Stimulated activated CD4-positive, alpha-beta T cell treated with anti-CD3 and anti-CD28 coated beads, Interleukin-15, amount 100 ng/mL, for 48 hours (primary cell): ENCODE measurements at places on chromosomes 5 and 9.

- DNase-seq: no peak
Observed at GRCh38 chr9:114249424-114250234, 73.3 kb upstream of the ORM1 start.

DNA sequence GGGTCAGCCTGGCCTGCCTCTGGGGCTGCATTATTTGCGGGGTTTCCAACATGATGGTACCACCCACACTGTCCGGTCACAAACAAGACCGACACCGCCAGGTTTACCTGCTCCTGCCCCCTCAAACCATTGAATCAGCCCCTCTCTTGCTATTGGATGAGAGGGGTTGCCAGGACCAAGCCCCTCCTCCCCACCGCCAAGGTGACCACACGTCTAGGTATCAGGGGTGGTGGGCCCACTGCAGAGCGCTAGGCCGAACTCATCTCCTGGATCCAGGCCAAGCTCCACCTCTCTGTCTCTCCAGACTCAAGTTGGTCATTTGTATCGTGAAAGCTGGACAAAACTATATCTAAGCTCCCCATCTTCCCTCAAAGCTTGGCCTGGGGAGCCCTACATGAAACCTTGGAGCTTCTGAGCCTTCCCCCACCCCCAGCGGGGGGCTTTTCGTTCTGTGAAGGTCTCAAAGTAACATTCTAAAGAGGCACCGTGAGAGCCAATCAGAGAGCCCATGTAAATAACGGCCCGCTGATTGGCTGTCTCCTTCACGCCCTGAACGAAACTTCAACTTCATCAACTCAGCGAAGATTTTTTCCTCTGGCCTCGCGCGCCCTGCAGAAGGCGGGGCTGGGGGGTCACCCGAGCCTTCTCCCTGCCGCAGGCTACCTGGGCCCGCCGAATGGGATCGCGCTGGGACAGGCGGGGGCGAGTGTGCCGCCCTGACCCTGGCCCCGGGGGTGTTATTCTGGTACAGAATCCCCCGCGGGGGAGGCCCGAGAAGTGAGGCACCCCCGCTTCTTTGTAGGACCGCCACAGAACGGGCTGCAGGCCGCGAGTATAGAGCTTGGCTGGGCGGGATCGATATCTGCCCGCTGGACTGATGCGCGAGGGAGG, 49.6 kb upstream of the PSD2 start:
- no peak for DNase-seq

DNA sequence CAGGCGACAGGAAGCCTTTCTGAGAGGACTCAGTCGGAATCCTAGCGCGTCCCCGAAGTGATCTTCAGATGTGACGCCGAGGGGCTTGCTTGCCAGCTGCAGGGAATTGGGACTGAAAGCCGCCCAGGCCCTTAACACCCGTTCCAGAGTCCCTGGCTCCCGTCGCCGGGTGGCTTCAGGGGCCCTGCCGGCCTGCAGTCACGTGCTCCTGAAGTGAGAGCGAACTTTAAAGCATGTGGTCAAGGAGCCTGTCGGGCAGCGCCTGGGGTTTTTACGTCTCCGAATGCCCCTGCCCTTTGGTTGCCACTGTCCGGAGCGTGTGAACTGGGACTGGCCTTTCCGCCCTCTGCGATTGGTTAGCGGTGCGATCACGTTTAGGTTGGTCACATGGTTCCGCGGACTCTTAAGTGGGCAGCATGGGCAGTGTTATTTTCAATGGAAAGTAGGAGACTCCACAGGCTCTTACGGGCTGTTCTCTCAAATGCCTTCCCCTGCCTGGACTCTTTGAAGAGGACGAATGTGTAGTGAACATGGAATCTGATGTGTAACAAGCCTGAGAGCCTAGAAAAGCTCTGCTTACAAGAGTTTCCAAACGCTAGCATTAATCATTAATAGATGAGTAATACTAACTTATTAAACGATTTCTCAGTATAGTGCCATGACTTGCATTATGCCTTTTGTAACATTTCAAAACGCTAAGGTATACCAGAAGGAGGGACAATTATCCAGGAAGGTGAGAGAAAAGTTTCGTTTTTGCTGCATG, 1.9 kb downstream of the VLDLR start:
- no peak for DNase-seq

GRCh38 chr5:125720348-125720685, 702.9 kb upstream of the GRAMD2B start:
- DNase-seq: no peak

- DNase-seq: no peak
Observed at GRCh38 chr9:112285056-112285455, 48.4 kb downstream of the PTBP3 start.

GRCh38 chr9:82090046-82090445, 101.5 kb downstream of the SPATA31D1 start:
- no peak for DNase-seq

- no peak for DNase-seq
Observed at GRCh38 chr9:112443200-112443599, 43.4 kb upstream of the KIAA1958 start.

DNA sequence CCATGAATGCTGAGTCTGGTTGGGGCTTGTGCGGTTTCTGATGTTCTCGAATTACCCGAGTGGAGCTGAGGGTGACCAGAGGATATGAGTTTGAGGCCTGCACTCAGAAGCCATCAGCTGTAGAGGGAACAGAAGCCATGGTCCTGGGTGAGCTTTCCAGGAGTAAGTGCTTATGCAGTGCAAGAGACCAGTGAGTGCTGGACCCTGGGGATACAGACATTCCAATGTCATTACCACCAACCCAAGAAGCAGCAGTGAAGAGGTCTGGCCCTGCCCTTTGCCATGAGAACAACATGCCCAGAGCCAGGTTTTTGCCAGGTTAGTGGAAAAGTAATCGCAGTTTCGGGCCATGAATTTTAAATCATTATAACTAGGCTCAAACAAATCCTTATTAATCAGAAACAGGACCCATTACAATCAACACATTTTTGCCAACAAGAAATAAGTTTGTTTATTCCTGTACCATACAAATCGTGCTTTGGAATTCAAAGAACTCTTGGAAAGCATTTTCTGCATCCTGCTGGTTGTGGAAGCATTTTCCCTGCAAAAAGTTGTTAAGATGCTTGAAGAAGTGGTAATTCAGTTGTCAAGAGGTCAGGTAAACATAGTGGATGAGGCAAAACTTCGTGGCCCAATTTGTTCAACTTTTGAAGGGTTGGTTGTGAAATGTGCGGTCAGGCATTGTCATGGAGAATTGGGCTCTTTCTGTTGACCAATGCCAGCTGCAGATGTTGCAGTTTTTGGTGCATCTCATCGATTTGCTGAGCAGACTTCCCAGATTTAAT, 154.6 kb downstream of the SYK start:
- DNase-seq: no peak
